Eye (tissue), 1 donor: ENCODE measurements at places on chromosomes 7 and 10.

DNA sequence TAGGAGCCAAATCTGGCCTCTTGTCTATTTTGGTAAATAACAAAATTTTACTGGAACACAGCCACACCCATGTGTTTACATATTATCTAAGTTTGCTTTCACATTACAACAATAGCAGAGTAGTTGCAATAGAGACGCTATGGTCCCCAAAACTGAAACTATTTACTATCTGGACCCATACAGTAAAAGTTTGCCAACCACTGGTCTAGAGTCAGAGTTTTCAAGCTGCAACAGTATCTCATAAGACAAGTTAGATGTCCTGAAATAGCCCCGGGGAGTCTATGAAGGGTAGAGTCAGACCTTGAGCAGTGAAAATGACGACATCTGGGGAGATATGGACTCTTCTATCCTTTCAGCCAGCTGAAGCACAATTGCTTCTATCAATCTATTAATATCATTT is 74.2 kb downstream of the CTNNA3 start:
- no peak for DNase-seq

- no peak for DNase-seq
Observed at GRCh38 chr7:28811008-28811407, 147.1 kb downstream of the TRIL start.

- DNase-seq: peak; percentile 55
Observed at GRCh38 chr10:30827531-30828120, 198.1 kb upstream of the LYZL2 start.

DNA sequence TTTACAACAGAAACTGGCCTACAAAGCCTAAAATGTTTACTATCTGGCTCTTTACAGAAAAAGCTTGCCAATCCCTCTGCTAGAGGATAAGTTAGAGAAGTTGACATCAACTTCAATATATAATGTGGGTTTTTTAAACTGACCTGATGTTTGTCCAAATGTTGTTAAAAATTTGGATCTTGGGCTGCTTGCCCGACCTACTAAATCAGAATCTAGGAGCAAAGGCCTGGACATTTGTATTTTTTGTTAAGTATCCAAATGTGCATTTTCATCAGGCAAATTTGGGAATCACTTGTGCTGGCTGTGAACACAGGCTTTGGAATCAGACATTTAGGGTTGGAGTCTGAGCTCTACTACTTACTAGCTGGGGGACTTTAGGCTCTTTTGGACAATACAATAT is 252.7 kb upstream of the CSTF2T start:
- no peak for DNase-seq

- DNase-seq: no peak
Observed at GRCh38 chr7:157699357-157700013, 362.7 kb downstream of the DNAJB6 start.

- DNase-seq: no peak
Observed at GRCh38 chr10:110447886-110448285, 49.8 kb upstream of the DUSP5 start.

DNA sequence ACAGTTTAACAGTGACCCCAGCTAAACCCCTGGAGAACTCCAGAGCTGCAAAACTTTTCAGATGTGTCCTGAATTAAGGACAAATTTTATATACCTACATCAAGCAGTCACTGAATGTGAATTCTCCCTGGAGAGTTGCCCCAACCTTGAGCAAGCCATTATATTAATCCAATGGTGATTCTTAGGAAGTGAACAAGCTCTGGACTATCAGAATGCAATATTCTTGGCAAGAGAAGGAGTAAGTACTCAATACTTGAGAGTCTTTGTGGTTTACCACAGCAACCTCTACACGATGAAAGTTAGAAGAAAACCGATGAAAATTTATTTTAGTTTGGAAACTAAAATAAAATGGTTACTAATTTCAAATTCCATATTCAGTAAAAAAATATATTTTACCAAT is 19.3 kb upstream of the ZNF365 start:
- no peak for DNase-seq

GRCh38 chr7:89283302-89283701 is 487.8 kb upstream of the TEX47 start:
- no peak for DNase-seq

DNA sequence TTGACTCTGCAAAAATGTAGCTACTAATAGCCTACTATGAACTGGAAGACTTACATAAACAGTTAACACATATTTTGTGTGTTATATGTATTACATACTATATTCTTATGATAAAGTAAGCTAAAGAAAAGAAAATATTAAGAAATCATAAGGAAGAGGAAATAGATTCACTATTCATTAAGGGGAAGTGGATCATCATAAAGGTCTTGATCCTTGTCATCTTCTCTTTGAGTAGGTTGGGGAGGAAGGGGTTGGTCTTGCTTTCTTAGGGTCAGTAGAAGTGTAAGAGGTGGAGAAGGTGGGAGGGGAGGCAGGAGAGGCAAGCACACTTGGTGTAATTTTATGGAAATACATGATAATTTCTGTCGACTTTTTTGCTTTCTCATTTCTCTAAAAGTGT is 81.3 kb downstream of the NAMPT start:
- DNase-seq: no peak
